Activated CD4-positive, alpha-beta T cell treated with anti-CD3 and anti-CD28 coated beads for 24 hours (primary cell): ENCODE measurements at places on chromosomes 3 and 15.
A peak's percentile ranks its signal among the peaks of the same experiment; 100 is the strongest.

DNA sequence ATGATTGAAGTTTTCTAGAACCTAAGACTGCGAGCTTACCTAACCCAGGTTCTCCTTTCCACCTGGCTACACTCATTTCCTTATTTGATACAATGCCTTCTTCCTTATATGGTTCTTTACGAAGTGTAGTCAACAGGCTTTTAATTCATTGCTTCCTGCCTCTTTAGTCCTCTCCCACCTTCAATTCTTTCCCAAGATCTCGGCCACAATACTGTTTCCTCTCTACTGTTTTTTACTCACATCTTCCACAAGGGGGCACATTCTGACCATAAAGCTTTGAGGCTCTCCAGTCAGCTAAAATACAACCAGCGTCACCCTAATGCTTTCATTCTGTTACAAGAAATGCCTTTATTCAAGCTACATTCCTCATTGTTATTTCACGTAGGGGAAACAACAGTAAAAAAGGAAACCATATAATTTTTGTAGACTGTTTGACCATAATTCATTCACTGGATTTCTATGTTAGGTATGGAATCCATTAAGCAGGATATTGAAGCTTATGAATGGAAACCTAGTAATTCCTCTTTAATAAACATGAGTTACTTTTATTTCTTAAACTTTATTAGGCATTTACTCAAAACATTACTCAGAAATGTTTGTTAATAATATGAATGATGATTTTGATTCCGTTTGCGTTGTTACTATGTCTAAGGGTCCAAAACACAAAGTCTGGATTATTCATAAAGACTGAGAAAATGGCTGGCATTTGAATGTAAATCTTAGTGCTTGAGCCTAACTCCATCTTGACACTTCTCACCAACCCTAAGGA, 29.5 kb upstream of the VEPH1 start:
- no peak for DNase-seq

- no peak for DNase-seq
Measured at GRCh38 chr3:4959180-4959579, 20.1 kb upstream of the BHLHE40 start.

- DNase-seq, result no peak
Measured at GRCh38 chr15:70833861-70834765, 19.8 kb downstream of the LARP6 start.

DNA sequence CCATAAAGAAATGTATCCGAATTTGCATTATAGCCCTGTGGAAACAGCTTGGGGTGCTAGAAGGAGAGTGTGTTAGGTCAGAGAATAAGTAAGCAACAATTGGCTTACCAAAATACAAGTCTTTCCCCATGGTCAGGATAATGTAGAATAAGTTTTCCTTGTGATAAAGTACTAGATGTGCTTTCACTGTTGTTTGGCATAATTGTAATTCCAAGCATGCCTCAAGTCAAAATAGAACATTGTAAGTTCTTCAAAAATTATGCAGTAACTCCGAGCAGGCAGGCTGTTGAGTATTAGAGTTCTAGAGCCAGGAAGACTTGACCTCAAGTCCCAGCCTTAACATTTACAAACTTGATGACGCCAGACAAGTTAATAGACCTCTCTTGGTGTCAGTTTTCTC, 242.0 kb downstream of the TUSC7 start:
- no peak for DNase-seq

DNA sequence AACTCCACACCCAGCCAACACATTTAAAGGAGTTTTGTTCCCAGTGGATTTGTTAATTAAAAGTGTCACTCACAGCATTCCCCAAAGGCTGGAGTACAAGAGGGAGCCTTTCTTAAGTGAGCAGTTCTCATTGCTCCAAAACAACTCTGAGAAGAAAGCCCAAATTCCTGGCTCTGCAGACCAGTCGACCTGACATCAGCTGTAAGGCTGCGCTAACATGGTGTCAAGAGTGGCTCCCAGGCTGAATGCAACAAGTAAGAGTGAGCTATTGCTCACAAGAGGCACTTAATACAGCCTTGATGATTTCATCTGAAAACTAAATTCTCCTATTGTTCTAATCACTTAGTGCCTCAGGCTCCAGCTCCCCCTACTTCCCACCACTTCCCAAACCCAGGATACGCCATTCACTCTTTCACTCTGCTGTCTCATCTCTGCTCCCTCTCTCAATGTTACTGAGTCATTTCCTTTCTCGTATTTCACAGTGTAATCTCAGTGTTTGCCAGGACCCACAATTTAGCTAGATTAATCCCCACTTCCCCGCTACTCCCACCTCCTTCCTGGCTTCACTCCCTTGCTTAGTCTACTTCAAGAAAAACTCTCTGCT, 81.8 kb downstream of the WWTR1 start:
- DNase-seq, result no peak

DNA sequence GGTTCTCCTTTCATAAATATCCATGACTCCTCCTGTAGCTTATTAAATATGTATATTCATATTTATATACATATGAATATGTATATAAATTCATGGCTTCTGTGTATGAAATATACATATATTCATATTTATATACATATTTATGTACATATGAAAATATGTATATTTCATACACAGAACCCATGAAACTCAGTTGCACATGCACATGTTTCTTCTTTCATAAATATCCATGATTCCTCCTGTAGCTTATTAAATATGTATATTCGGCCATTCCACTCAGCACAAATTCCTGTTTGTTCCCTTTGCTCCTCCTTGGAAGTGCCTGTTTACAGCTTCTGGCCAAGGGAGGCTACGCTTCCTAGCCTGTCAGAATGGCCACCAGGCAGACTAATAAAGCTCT, 221.6 kb downstream of the IL5RA start:
- DNase-seq, result no peak

DNA sequence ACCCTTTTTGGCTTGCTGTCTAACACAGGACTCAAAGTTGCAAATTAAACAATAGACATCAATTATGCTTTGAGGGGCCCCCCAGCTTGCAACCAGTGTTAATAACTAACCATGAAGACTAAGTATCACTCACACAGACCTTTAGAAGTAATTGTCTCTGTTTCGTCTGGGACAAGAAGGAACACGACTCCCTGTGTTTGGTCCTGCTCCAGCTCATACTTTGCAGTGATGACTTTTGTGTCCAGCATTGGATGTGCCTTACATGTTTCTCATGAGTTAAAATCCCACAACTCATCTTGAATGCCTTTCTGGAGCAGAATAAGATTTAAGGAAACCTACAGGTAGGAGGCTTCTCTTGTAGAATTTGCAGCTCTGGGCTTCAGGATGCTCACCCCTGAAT, 53.1 kb downstream of the GMNC start:
- DNase-seq, result no peak

- DNase-seq, result no peak
Measured at GRCh38 chr15:40251486-40252140, 12.8 kb downstream of the PAK6 start.

GRCh38 chr3:36736301-36736700, 28.1 kb downstream of the DCLK3 start:
- DNase-seq, result no peak

- DNase-seq, result no peak
Measured at GRCh38 chr15:79602731-79603130, 170.6 kb downstream of the MINAR1 start.

DNA sequence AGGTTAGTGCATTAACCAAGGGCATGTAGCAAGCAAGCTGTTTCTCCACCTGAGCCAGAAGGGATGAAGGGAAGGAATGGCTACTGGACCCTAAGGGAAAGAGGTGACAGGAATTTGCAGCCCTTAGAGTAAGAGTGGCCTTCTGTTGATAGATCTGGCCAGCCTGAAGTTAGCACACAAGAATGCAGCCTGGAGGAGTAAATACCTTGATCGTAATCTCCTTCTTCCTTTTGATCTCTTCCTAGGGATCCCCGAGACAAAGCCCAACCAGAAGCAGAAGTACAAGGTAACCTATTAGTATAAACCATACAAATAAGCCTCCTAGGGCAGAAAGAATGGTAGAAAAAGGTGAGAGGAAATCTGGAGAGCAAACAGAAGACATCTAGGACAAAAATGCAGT, 134.6 kb downstream of the ATP8B4 start:
- no peak for DNase-seq

DNA sequence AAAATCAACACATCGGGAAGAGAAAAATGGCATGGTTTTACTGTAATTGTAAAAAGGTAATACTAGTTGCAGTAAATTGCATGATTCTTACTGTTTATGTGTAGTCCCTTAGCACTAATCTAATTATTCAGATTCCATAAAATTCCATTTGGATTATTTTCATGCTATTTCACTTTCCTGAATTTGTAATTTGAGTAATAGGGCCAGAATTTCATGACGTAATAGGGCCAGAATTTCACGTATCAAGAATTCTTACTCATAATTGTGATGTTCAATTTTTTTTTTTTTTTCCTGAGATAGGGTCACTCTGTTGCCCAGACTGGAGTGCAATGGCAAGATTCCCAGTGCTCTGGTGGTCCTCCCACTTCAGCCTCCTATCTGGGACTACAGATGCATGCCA, 2.9 kb upstream of the U2SURP start:
- DNase-seq, result no peak

DNA sequence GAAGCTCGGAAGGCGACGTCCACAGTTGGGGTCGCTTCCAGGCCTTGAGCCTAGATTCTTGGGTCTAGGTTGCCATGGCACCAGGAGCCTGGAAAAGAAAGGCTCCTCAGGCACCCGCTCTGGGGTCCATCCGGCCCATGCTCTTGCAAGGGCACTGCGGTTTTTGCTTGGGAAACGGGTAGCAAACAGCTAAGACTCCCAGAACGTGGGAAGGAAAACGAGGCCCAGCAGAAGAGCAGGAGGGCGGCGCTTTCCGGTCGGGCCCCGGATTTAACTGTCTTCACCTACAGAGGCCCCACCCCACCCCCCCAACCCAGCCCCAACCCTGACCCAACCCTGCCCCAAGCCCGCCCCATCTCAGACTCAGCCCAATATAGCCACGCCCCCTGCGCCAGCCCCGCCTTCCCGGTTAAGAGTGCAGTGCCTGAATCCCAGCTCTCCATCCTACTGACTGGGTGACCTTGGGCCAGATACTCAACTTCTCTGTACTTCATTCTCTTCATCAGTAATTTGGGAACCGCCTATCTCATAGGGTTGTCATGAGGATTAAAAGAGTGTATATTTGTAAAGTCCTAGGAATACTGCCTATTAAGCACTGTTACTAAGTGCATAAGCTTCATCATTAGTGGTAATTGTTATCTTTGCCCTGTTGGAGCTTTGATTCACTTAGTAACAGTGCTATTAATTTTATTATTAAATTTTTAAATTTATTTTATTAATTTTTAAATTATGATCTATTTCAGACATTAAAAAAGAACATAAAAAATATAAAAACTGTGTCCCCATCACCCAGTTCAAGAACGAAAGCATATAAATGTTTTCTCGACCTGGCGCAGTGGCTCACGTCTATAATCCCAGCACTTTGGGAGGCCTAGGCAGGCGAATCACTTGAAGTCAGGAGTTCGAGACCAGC, 28.4 kb upstream of the SMAD6 start:
- DNase-seq, result peak; percentile 47

GRCh38 chr15:60313906-60314305, 83.9 kb downstream of the ANXA2 start:
- DNase-seq, result no peak

GRCh38 chr3:127161973-127162579, 30.9 kb upstream of the PRR23E start:
- DNase-seq, result no peak

DNA sequence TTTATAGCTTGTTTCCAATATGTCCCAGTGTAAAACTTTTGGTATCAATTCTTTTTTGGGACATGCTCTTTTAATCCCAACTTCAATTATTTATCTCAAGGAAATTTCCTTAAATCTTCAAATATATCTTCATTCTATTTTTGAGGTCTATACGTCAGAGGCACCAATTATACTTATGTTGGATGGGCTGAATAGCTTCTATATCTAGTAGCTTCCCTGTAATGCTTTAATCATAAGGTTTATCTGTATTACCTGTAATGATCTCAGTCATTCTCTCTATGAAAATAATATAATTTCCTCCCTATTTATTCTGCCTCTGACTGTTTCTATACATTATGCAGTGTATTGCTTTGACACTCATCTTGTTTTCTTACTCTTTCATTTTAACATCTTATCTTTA, 29.9 kb upstream of the MCCC1 start:
- no peak for DNase-seq

- no peak for DNase-seq
Measured at GRCh38 chr15:72740219-72740618, 43.3 kb downstream of the ADPGK start.

GRCh38 chr15:73717206-73717605, 33.0 kb downstream of the CD276 start:
- DNase-seq, result no peak

GRCh38 chr3:131597816-131598215, 95.0 kb upstream of the MRPL3 start:
- DNase-seq, result no peak

- no peak for DNase-seq
Measured at GRCh38 chr3:57151021-57151449, 14.1 kb downstream of the IL17RD start.

DNA sequence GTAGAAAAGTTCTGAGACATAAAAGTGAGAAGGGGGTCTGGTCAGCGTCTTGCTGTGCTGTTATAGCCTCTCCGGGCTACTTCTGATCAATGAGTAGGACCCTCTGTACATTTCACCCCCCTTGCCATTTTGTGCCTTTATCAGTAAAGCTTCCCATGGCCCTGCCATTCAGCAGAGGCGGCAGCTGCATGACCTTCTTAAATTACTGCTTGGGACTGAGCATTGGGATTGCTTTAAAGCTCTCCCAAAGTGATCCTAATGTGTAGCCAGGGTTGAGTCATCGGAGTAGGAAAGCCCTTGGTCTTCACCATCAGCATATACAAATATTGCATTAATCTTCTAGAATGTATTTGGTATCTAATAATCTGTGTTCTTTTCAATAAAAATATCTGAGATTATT, 70.2 kb downstream of the FMN1 start:
- no peak for DNase-seq

DNA sequence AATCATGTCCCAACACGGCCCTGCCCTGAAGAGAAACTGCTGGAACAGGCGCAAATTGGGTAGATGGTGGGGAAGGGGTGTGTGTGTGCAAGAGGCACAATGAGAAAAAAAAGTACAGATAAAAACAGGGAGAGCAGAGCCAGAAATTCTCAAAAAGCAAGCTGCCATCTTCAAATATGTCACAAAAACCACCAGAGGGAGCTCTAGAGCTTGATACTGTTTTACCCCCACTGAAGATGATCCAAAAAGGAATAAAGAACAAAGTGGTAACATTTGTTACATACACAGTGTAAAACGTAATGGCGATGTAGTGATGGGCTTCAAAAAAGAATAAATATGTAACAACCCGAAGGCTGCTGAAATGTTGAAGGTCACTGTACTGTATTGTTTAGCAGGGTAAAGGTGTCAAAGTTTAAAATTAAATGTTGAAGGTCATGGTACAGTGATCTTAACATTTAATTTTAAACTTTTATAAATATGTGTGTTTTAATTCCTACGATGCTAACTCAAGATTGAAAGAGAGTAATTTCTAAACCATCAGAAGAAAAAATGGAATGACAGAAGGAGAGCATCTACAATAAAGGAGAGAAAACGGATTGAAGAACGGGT, 6.0 kb downstream of the SNRPA1 start:
- no peak for DNase-seq

- no peak for DNase-seq
Measured at GRCh38 chr3:98086873-98087272, at the start of gene OR5AC2. TSS of gene OR5AC2 (plus strand) at chr3:98087173. CDS start at chr3:98087173, 0 bp downstream.
